ENCODE measurements at places on chromosomes 11 and 22.

- no peak for DNase-seq
Observed at GRCh38 chr11:645536-645935, 8.5 kb downstream of the DRD4 start.

- DNase-seq, result no peak
Observed at GRCh38 chr22:34885852-34886251, 180.1 kb upstream of the ISX start.

DNA sequence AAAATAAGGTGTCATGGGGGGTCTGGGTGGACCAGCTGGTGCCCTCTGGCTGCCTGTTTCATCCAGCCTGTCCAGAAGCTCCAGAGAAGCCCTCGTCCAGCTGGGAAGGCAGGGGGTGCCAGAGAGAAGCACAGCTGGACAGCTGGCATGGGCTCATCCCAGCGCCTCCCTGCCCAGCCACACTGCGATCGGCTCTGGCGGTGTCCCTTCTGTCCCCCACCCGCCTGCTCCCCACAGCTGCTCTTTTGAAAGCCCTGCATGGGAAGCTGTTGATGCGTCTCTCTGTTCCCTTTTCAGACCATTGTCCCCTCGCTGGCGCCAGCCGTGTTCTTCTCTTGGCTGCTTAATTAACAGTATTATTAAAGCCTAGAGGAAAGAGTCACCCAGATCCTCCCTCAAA lies 86.5 kb downstream of the MN1 start:
- DNase-seq, result no peak

- no peak for DNase-seq
Observed at GRCh38 chr11:117238221-117238620, 5.8 kb downstream of the RNF214 start.

DNA sequence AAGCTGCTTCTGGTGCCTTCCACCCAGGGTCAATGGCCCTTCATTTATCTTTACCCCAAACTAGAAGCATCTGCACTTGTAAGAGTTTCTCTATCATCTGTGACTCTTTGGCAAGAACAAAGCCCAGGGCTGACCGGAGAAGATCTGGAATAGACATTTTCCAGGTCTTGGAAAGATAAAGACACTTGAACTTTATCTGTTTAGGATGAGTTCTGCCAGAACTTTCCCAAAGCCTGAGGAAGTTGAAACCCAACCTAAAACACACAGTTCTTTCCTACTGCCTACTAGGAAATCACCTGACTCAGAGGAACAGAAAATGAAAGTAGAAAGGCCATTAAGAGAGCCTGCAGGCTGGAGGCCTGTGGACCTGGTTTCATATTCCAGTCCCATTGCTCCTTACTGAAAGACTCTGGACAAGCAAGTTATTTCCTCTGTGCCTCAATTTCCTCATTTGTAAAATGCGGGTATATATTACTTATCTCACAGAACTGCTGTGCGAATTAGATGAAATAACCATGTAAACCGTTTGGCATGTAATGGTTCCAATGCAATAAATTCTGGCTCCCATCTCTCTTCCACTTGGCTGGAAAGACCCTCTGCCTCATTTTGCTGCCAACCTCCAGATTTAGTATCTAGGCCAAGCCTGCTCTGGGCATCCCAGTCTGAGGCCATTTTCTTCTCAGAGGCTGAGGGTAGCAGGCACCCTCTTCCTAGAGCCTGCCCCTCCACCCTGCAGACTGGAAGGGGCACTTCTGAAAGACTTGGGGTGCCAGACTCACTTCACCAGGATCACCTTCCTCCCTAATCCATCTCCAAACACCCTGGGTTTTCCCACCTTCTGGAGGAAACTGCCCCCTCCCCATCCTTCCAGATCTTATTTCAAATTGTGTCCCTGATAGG lies 1.2 kb downstream of the UBE2L6 start:
- no peak for DNase-seq

- DNase-seq, result no peak
Observed at GRCh38 chr11:78423241-78423640, 5.6 kb upstream of the GAB2 start.

DNA sequence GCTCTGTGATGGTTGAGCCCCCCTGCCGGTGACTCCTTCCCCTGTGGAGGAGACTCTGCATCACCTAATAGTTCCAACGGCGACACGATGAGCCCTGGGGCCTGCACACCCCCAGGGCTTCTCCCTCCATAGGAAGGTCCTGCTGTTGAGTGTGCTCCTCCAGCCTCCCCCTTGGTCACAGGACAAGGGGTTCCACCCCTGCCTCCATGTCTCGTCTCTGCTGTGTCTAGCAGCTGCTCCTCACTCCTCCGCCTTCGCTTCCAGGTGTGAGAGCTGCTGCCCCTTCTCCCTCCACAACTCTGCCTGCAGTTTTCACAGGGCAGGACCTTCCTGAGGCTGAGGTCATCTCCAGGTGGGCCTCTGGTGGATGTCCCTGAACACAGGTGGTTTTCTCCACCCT lies 1416.1 kb downstream of the TBC1D22A start:
- no peak for DNase-seq

DNA sequence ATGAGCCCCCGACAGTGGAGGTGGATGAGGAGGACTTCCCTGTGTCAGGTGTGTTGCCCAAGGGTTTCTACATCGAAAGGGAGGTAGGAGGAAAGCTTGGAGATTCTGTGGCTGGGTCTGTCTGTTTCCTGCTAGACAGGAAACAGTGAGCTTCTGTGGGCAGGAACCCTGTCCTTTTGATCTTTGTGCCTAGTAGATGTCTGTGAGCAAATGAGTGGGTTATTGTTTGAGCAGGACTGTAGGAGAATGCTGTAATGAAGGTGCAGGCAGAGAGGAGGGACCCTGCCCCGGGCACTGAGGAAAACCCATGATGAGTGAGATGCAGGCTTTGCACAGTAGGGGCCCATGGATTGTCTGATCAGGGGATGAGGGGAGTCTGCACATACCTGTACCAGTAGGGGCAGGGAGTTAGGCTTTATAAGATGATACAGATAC lies 14.0 kb downstream of the USP35 start:
- DNase-seq, result no peak

DNA sequence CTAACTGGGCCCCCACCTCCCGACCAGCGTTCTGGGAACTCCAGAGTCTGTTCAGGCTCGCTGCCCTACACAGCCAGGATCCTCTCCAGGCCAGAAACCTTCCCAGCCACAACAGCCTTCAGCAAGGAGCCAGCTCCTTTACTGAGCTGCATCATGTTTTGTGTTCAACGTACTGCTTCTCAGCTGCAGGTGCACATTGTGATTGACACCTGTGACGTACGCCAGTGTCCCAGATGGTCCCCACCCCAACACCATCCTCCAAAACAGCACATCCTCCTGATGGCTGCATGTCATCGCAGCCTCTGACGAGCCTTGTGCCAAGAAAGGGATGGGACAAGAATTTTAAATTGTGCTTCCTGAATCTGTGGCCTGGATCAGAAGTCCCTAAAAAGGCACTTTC lies 117.5 kb downstream of the SPATA19 start:
- DNase-seq, result no peak

DNA sequence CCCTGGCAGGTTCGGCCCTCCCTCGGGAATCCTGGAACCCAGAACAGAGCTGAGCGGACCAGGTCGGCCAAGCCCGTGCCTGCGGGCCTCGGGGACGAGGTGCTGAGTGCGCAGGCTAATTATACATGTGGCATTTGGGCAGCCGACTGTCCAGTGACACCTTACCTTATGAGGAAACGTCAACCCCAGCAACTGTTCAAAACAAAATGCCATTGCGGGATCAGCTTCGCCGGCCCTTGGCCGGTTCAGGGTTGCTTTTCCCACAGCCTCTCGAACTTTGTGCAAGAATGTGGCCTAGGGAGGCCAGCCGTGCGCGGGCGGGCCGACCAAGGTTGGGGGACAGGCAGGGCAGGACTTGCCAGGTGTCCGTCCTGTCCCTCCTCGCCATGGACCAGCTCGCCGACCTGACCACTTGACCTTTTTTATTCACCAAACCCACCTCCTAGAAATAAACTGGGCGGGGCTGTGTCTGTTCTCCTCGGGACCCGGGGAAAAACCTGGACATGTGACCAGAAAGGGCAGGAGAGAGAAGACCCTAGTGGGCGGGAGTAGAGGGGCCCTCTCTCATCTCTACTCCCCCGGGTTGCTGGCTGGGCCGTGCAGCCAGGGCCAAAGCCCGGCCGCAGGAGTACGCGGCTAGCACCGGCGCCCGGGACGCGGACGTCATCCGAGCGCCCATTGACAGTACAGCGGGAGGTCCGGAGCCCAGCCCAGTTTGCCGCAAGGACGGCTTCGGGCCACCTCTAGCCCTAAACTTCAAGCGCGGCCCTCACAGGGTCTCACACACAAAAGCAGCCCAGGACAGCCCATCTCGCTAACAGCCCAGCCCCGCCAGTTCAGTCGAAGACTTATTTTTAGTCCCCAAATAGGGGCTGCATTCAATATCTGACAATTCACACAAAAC lies 134.3 kb upstream of the C11orf58 start:
- no peak for DNase-seq
